CD4-positive, alpha-beta T cell treated with Interleukin-21 for 1 hour (primary cell): ENCODE measurements at places on chromosomes 6 and 20.

- no peak for DNase-seq
Observed at GRCh38 chr6:36888654-36889481, 3.1 kb downstream of the C6orf89 start.

DNA sequence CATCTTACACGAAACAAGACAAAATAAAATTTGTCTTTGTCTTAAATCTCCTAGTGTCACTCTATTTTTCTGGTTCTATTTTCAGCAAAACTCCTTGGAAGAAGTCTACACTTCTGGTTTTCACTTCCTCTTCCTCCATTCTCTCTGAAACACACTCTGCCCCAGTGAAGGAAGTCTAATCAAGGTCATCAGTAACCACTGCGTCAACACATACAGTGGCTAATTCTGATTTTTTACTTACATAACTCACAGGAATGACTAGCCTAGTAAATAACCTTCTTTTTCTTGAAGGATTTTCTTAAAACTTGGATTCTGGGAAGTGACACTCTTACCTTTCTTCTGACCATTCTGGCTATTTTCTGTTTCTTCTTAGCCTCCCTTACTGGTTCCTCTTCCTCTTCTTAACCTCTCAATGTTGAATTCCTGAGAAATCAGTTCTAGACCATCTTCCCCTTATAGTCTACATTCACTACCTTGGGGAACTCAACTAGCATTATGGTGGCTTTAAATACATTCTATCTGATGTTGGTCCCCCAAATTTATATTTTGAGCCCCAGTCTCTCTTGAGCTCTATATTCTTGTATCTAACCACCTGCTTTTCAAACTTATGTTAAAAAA, 37.5 kb downstream of the AIG1 start:
- DNase-seq: peak; percentile 34

GRCh38 chr6:19838442-19839236, 1.5 kb downstream of the ID4 start:
- DNase-seq: no peak

DNA sequence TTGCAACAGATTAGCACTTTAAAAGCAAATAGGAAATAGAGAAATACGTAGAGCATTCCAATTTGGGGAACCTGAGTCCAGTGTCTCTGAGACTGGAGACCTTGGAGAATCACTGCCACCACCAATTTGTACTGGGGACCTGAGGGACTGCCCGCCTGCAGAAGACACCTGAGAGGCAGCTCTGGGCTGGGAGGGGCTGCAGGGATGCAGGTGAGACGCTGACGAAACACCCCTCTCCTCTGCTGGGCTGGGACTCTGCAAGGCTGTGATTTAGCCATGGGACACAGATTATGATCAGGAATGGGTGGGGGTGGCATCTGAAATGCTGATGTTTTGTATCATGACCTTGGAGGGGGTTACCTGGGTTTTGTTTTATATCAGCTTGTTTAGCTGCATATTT, 7.0 kb upstream of the APMAP start:
- DNase-seq: no peak

- DNase-seq: peak; percentile 24
Observed at GRCh38 chr6:108895571-108895970, 47.3 kb downstream of the ARMC2 start.

GRCh38 chr6:80502871-80503270, 396.4 kb downstream of the BCKDHB start:
- no peak for DNase-seq

GRCh38 chr6:94751641-94752329, 825.5 kb upstream of the MANEA start:
- DNase-seq: no peak

GRCh38 chr6:11309947-11310665, 77.6 kb upstream of the NEDD9 start:
- DNase-seq: no peak

DNA sequence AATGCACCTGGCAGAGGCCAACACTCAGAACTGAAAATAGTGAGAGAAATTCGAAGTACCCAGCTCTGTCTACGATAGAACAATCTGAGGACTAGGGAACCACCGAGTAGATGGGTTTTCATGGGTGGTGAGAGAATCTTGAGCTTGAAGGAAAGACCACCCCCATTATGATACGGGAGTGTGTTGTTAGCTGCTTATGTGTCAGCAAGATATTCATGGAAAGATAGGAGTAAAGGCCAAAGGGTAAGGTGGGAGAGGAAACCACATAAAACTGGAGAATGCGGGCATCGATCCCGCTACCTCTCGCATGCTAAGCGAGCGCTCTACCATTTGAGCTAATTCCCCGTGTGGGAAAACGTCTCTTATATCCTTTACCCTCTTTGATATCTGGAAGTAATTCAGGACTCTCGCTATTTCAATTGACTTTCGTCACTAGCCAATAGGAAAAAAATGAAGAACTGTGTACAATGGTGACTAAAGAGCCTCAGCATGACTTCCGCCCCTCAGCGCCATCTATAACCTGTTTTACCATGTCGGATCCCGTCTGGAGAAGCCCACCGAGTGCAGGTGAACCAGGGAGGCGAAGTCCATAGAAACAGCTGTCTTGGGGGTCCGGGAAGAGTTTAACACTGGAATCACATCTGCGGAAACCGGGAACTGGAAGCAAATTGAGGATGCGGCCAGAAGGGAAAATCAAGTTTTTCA, 25.0 kb upstream of the ABT1 start:
- peak; percentile 82 for DNase-seq

- no peak for DNase-seq
Observed at GRCh38 chr6:20688710-20689500, 154.6 kb downstream of the CDKAL1 start.

DNA sequence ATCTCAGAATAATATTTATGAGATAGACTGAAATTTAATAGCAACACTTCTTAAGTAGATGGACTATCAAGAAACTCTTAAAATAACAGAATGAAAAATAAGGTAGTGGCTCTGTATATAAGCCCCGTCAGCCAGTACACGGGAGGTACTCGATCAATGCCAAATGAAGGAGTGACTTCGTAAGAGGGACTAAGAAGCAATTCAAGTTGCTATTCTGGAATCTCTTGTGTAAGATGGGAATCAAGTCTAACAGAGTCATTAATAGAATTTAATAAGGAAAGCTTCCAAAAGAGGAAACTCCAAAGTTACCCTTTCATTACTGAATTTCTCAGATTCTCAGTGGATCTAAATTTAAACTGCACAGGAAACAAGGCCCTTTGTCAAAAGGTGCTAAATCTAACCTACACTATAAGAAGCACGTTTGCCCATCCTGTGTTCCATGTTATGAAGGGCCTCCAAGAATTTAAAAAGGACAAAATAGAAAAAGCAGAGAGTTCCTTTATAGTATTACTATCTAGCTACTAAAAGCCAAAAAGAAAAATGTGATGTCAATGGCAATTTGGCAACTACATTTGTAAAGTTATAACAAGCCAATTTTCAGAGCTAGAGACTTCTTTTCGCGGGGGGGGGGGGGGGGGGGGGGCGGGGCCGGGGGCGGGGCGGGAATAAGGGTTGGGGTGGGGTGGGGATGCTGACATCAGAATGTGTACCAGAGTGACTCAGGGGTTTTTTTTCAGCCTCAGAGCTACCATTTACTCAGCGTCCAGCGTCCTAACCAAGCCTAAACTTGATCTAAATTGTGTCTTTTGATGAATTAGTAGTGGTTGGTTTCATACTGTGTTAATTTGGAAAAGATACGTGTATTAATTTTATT, 200.6 kb downstream of the GMPR start:
- DNase-seq: peak; percentile 53

GRCh38 chr6:168538892-168539811, 98.2 kb downstream of the SMOC2 start:
- no peak for DNase-seq

DNA sequence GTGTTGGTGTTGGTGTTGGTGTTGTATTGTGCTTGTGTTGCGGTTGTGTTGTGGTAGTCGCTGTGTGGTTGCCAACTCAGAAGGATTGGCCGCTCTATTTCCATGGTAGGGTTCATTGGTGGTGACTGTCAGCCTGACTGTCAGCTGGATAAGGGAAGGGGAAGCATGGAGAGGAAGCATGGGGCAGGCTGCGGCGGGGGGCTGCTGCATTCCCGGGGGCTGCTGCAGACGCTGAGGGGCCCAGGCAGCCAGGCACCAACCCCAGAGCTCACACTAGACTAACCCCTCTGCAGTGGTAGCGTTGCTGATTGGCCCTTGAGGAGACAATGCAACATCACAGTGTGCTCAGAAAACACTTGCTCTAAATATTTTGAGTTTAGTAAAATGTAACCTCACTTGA, 199.2 kb downstream of the SMOC2 start:
- DNase-seq: no peak

DNA sequence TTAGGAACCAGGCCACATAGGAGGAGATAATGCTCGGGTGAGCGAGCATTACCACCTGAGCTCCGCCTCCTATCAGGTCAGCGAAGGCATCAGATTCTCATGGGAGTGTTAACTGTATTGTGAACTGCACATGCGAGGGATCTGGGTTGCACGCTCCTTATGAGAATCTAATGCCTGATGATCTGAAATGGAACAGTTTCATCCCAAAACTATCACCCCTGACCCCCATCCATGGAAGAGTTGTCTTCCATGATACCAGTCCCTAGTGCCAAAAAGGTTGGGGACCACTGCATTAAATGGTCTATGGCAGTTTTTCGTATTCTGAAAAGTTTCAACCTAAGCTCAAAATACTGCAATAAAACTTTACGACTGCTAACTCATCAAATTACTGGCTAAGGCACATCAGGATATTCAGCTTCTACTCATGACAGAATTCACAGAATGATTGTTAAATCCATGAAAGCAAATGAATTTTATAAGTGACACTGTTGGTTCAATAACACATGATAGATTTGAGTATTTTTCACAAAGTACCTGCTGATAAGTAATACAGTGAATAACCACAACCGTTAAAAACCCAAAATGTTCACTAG, 25.9 kb downstream of the RNF217 start:
- no peak for DNase-seq

- peak; percentile 10 for DNase-seq
Observed at GRCh38 chr6:28589234-28589956, 63.7 kb downstream of the GPX5 start.

GRCh38 chr6:37541346-37541745, 41.7 kb upstream of the CCDC167 start:
- DNase-seq: no peak
